Upper lobe of left lung (tissue), 6 donors: ENCODE measurements at places on chromosomes 5 and 9. TPM values are rescaled to one million over a fixed set of nuclear protein-coding genes. Genes with fewer than 3 reads are reported as not detected.

Gene ICE1
- 21.0 TPM for total RNA-seq

- no peak for DNase-seq
These were observed 132.9 kb upstream of the NR3C1 start for GRCh38 chr5:143536364-143536763.

- no peak for DNase-seq
These were observed 32.7 kb downstream of the PRRT1B start for GRCh38 chr9:131578021-131578420.

GRCh38 chr5:37090781-37091180, 158.4 kb downstream of the CPLANE1 start:
- no peak for DNase-seq

DNA sequence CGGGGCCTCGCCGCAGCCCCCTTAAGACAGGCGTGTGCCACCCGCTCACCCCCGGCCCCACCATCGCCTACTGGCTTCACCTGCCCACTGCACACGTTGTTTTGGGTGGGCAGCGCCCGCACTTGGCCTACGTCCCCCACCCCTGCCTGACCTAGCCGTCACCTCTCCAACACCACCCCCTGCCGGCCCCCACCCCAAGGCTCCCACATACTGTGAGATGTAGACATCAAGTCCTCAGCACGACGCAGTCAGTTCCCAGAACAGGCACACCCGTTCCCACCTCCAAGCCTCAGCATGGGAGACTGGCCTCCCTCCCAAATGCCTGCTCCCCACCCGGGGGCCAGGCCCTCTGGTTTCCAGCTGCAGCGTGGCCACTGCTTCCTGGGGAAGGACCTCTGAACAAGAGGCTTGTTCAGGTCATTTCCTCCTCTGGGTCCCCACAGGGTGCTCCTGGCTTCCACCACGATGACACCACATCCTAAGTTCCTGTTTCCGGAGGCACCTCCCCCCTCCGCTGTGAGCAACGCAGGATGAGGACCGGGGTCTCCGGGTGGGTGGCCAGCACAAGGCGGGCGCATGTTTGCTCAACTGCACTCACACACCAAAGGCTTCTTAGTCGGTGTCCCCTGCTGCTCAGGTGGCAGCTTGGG, 11.3 kb downstream of the DBN1 start:
- DNase-seq = peak; percentile 68
